ENCODE measurements at places on chromosomes 5 and 9. TPM values are rescaled to one million over a fixed set of nuclear protein-coding genes. Genes with fewer than 3 reads are reported as not detected.

FOXD4 gene
- 0.52 TPM for total RNA-seq

MEGF10 gene
- total RNA-seq = 21.0 TPM

SURF4 gene
- 456 TPM for total RNA-seq

PHAX gene
- 78.2 TPM for total RNA-seq

SLC6A3 gene
- total RNA-seq = not detected

RAPGEF1 gene
- 44.9 TPM for total RNA-seq

CFAP157 gene
- total RNA-seq = not detected

TNC gene
- total RNA-seq = 29.6 TPM

ZNF483 gene
- 1.0 TPM for total RNA-seq

PTGER4 gene
- total RNA-seq = 62.8 TPM

LSM11 gene
- 5.6 TPM for total RNA-seq

All from LHCN-M2 (cell line).